Stimulated activated CD4-positive, alpha-beta T cell treated with anti-CD3 and anti-CD28 coated beads, TNF-alpha, amount 100 ng/mL, for 4 hours (primary cell): ENCODE measurements at places on chromosomes 6 and 20.

DNA sequence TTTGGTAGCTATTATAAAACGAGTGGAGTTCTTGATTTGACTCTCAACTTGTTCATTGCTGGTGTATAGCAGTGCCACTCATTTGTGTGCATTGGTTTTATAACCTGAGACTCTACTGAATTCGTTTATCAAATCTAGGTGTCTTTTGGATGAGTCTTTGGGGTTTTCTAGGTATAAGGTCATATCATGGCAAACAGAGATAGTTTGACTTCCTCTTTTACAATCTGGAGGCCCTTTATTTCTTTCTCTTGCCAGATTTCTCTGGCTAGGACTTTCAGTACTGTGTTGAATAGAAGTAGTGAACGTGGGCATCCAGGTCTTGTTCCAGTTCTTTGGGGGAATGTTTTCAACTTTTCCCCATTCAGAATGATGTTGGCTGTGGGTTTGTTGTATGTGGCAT, 38.8 kb downstream of the SUMO4 start:
- DNase-seq: no peak

DNA sequence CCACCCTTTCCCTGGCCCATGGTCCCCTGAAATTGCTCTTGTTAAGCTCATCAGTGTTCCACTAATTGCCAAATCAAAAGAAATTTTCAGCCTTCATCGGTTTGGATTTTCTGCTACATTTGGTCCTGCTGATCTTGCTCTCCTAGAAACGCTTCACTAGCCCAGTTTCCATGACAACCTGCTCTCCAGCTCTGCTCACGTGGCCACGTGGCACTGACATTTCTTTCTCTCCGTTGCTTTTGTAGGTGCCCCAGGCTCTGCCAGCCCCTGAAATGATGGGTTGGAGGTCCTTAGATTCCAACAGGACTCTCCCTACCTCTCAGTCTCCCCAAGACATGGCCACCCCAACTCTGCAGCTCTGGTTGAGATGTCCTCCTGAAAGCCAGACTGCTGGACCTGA, 45.8 kb upstream of the NNAT start:
- no peak for DNase-seq

DNA sequence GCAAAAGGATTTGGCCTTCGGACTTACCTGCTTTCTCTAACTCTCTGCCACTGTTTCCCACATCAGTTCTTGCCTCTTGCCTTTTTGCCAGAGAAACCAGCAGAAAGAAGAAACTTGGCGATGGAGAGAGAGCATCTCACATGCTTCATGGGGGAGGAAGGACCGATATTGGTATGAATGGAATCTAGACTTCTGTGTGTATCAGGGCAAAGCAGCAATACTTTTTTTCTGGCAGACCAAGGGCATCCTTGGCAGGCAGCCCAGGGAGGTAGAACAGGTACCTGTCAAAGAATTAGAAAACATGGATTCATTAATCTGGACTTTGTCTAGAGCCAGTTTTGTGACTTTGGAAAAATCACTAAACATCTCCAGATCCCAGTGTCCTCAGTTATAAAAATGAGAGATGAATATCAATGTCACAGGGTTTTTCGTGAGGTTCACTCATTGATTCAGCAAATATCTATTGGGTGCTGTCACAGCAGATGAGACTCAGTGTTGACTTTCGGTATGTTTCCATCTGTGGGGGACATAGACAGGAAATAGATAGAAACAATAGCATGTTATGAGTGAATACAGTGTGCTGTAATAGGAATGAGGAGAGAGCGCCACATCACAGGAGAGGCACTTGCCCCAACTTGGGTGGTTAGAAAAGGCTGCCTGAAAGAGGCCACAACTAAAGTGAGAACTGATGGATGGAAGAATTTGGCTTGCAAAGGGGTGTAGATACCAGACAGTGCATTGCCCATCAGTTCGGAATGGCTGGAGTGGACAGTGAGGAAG, 114.1 kb downstream of the CD83 start:
- DNase-seq: no peak

GRCh38 chr20:35700625-35701148, 1.5 kb downstream of the ROMO1 start:
- no peak for DNase-seq
